ENCODE measurements at places on chromosomes 5 and 9.
A peak's percentile ranks its signal among the peaks of the same experiment; 100 is the strongest.

GRCh38 chr9:85514256-85514655 lies 227.5 kb downstream of the AGTPBP1 start:
- no peak for DNase-seq

DNA sequence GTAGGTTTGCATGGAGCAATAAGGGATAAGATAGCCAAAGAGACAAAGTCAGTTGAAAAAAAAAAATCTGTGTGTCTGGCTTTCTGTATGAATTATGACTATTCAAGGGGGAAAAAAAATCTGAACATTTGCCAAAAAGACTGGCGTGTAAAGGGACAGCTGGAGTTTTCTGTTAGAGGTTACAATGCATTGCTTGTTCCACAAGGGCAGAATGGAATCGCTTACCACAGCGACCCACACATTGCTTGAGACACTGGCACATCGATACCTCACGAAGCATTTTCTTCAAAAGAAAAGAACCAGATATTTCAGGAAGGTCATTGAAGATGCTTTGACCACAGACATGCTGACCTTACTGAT lies 327.8 kb downstream of the TMEM167A start:
- DNase-seq: no peak

DNA sequence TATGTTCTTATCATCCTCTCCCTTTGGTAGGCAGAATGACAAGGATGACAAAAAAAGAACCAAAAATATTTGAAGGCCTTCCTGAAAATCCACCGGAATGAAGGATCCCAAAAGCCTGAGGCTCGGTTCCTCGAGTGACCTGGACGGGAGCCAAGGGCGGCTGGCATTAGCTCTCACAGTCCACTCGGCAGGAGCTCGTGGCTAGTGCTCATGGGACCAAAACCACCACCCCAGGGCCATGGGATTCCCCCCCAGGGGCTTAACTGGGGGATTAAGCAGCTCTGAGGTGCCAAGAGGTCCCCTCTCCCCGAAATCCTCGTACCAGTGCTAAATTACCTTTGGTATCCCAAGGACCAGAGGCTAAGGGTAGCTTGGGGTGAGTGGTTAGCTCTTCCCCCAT lies 586 bp upstream of the PDZD2 start:
- no peak for DNase-seq

GRCh38 chr5:176438959-176439757 lies 9.0 kb upstream of the FAF2 start:
- DNase-seq: no peak

GRCh38 chr9:132324425-132324824 lies 30.4 kb downstream of the SETX start:
- no peak for DNase-seq

GRCh38 chr5:60514152-60514551 lies 185.8 kb downstream of the DEPDC1B start:
- DNase-seq: no peak

- peak; percentile 10 for DNase-seq
Observed at GRCh38 chr9:123081824-123082223, 48.4 kb downstream of the GPR21 start.

GRCh38 chr5:9533096-9533495 lies 12.8 kb downstream of the SEMA5A start:
- DNase-seq: no peak

DNA sequence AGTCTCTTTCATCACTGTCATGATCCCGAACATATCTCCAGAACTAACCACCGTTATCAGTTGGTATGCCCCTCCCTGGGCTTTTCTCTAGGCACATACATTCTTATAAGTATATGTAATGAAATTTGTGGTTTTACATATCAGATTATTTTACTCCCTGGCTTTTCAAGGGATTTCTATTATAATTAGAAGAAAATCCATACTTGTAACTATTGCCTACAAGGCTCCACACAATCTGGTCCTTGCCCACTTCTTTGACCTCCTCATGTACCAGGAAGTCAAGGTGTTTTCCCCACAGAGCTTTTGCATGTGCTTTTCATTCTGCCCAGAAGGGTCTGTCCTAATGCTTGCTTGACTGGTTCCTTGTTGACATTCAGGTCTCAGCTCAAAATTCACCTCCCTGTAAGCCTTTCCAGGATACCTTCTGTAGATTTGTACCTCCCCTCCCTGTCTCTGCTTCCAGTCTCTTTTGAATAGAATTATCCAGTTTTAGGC lies 33.6 kb upstream of the HSD17B4 start:
- DNase-seq: no peak

DNA sequence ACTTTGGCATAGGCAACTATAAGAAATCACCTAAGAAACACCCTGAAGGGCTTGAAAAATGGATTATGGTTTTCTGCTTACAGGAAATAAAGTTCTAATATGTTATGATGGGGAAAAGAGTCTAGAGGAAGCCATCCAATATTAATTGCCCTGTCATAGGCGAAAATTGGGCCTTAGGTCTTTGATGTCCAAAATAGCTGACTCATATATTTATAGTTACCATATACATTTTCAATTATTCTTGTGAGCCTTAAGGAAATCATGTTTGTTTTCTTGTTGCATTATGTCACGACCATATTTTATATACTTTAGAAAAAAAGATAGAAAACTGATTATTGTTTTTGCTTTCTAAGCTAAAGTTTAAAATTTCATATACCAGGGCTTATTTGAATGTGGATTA lies 509.1 kb downstream of the CDH12 start:
- DNase-seq: no peak

DNA sequence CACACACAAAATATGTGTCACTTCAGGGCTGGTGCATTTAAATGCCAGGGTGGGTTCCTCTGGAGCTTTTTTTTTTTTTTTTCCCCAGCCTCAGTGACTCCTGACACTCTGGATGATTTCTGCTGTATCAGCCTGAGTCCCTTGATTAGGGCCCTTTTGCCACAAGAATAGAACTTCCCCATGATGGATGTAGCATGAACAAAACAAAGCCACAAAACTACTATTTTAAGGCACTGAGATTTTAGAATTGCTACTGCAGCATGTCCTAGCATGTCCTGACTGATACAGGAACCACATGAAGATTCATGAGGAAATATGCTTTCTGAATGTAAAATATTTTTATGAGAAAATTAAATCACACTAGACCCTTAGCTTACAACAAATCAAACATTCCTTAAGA lies 13.9 kb upstream of the ADGRD2 start:
- DNase-seq: no peak

DNA sequence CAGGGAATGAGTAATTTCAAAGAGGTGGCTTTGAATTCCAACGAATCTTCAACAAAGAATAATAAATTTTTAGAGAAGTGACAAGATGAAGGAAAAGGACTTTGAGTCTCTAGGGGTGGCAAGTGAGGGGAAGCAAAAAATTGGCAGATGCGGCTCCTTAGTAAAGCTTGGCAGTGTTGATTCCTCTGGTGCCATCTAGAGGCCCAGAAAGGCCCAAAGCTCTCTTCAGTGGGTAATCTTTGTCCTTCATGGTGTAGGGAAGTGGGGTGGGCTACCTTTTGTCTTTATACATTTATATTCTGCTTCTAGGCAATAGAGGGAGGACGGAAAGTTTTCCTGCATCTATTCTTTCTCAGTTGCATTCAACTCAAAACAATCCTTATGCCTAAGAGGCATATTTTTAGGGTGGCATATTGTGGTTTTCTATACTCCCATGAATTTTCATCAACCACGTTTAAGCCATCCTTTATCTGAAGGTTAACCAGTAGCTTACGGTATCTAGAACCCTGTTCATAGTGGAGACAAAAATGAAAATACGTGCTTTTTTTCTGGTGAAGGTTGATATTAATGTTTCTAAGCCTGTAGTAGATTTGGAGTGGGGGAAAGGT lies 17.5 kb upstream of the ROPN1L start:
- peak; percentile 52 for DNase-seq

- peak; percentile 49 for DNase-seq
Observed at GRCh38 chr5:135147294-135148090, 113.5 kb upstream of the PITX1 start.

- no peak for DNase-seq
Observed at GRCh38 chr9:18194316-18194715, 279.6 kb upstream of the ADAMTSL1 start.

- DNase-seq: no peak
Observed at GRCh38 chr9:112186695-112187094, 11.6 kb upstream of the SUSD1 start.

DNA sequence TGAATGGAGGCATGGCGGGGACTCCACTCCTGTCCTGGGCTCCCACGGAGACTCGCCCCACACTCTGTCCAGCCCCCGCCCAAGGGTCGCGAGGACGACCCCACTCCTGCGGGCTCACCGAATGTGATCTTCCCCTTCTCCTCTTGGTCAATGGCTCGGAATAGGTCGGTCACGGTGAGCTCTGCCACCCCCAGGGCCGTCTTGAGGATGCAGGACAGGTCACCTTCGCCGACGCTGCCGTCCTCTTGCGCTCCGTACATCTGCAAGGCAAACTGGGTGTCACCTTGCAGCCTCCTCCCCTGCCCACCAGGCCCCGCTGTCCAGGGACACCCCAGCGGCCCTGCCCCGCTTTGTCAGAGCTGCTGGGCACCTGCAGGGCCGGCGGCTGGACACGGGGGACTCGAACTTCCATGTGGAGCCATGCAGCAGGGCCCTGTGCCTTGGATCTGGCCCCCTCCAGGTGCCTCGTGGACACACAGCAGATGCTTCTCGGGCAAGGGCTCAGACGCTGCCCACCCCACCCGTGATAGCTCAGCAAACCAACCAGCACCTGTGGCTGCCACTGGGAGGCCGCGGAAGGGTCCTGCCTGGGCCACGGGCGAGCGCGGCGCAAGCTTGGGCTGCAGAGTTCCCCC lies 21.5 kb upstream of the SLC6A3 start:
- DNase-seq: no peak

DNA sequence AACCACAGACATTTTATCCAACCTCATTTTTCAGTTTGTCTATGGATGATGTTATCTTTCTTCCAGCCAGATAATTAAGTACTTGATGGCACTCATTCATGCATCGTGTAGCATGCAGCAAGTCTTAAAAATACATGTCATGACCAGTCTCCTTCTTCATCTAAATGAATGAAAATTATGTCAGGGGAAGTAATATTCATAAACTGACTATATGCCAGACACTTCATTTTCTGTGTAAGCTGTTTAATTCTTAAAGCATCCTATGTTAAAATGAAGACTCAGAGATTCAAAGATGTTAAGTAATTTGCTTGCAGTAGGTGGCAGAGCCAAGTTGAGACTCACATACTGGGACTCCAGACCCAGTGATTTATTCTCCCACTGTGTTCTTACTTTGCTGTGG lies 181.7 kb upstream of the CD180 start:
- no peak for DNase-seq

GRCh38 chr5:38789134-38789533 lies 56.7 kb upstream of the OSMR start:
- no peak for DNase-seq

- DNase-seq: peak; percentile 8
Observed at GRCh38 chr5:68962757-68963484, 130.9 kb upstream of the SLC30A5 start.

DNA sequence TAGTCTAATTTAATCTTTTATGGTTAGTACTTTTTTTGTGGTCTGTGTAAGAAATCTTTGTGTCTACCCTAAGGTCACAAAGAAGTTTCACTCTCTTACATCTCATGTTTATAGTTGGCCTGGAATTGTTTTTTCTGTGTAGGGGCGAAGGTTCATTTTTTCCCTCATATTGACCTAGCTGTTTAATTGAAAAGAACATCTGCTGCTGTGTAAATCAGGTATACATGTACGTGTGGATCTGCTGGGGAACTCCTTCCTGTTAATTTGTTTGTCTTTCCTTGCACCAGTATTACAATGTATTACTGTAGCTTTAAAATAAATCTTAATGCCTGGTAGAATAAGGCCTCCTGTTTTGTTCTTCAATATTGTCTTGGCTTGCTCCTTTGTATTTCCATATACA lies 37.8 kb downstream of the EXOSC2 start:
- DNase-seq: no peak

DNA sequence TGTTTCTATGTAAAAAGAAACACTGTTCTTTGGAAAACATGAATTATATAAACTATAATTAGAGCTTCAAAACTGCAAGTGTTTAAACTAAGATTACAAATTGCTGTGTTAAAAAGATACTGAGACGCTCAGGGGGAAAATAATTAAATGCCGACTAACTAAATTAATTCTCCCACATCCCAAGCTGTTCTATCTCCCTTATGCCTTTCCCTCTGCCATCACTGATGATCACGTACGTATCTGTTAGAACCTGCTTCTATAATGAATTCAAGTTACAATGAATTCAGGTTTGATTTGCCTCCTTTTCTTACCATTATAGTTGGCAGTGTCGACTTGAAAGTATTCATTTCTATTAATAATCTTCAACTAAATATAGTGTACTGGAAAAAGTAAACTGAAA lies 349.9 kb upstream of the CDH6 start:
- DNase-seq: no peak

All from inflammatory macrophage (primary cell).